ENCODE measurements at places on chromosomes 13 and 19.

DNA sequence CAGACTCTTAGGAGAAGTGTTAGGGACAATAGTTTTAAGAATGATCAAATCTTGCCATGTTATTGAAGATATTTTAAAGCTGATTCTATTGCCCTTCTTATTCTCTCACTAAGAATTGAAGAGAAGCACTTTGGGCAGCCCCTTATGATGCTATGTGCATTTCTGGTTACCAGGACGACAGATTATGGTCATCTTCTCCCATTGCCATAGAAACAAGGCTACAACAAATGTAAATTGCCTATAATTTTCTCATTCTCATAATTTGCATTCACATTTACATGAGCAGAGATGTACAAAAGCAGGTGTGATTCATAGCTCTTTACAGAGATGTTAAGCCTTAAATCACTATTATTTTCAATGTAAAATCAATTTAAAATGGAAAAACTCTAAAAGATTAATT, 137.3 kb upstream of the PCDH9 start:
- DNase-seq, result no peak

- DNase-seq, result no peak
Measured at GRCh38 chr13:43546251-43546650, 240.5 kb downstream of the ENOX1 start.

DNA sequence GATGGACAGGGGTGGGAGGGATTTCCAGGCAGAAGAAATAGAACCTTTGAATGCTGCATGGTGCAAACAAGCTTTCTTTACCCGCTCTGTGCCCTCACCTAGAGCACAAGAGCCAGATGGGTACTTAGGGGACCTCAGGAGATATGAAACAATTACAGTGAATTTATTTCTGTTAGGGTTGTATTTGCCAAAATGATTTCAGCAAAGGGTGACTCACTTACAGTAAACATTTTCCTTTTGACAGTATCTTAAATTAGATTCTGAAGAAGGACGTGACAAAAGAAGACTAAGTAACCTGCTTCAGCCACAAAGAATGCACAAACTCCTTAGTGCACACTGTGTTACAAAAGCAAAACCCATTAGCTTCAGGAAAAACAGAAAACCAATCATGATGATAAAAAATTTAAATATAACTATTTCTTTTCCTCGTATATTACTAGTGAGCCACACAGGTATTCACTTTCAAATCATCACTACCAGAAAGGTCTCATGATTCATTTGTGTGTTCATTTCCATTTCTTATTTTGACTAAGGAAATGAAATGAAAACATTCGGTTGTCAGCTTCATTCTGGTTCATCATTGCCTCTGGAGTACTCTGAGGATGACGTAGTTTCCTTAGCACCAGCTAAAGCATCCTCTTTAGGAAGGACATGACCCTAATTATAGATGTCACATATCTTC, 158.8 kb downstream of the NHLRC3 start:
- DNase-seq, result no peak

GRCh38 chr13:20848203-20848602, 54.3 kb downstream of the XPO4 start:
- DNase-seq, result no peak

- DNase-seq, result no peak
Measured at GRCh38 chr19:18085702-18086457, 854 bp downstream of the IL12RB1 start.

DNA sequence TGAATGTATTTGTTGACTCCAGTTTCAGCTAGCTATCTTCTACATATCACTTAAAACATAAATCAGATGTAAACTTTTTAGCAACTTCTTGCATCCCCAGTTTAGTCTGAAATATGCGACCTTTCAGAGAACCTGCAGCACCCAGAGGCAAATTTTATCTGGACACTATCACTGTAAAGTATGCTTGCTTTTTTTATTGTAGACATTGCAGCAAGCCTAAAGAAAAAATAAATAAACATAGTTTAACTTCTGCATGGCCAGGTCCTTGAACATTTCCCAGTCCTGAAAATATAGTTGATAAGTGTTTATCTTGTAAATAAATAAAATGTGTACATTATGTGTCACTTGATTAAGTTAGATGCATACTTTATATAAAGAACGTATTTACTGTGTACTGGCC, 1829.4 kb downstream of the PCDH9 start:
- DNase-seq, result no peak

- no peak for DNase-seq
Measured at GRCh38 chr13:56789527-56789926, 351.2 kb upstream of the PRR20A start.

GRCh38 chr13:112905990-112906641, 62.9 kb upstream of the MCF2L start:
- no peak for DNase-seq

GRCh38 chr13:95684418-95684817, 7.5 kb downstream of the DNAJC3 start:
- no peak for DNase-seq

- DNase-seq, result no peak
Measured at GRCh38 chr13:110006304-110006703, 219.9 kb upstream of the IRS2 start.

GRCh38 chr13:91520952-91521351, 122.5 kb downstream of the GPC5 start:
- no peak for DNase-seq

DNA sequence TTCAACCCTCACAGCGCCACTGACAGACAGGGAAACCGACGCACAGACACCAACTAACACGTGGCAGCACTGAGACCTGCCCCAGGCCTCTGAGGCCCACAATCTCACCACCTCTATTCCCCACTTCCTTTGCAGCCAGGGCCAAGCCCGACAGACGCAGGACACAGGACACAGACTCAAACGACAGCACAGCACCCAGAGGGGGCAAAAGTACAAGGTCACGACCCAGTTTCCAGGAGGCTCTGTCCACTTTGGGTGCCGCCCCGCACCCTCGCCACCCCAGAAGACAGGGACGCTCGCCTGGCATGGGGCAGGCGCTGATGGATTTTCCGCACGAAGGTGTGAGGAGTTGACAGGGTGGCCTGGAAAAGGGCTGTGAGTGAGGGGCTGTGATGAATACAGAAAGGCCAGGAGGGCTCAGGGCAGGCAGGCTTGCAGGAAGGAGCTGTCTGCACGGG, 48.8 kb downstream of the MLLT1 start:
- no peak for DNase-seq

GRCh38 chr13:21212138-21212775, 35.8 kb downstream of the MRPL57 start:
- DNase-seq, result no peak

DNA sequence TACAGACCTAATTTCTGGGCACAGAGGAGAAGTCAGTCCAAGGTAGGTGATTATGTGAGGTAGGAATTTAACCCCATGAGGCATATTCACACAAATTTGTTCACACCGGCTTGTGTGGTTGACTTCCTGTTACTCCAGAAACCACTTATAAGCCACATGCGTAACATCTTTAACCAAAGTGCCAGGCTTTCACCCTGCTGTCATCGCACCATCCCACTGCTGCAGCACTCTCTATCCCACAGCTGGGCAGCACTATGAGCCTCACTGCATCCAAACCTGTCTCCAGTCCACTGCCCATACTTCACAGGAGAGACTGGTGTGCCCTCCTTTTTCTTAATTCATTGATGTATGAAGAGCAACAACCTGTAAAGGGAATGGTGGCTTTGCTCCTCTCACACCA, 128.2 kb upstream of the ARGLU1 start:
- DNase-seq, result no peak

- no peak for DNase-seq
Measured at GRCh38 chr13:34620862-34621261, 321.2 kb upstream of the NBEA start.

DNA sequence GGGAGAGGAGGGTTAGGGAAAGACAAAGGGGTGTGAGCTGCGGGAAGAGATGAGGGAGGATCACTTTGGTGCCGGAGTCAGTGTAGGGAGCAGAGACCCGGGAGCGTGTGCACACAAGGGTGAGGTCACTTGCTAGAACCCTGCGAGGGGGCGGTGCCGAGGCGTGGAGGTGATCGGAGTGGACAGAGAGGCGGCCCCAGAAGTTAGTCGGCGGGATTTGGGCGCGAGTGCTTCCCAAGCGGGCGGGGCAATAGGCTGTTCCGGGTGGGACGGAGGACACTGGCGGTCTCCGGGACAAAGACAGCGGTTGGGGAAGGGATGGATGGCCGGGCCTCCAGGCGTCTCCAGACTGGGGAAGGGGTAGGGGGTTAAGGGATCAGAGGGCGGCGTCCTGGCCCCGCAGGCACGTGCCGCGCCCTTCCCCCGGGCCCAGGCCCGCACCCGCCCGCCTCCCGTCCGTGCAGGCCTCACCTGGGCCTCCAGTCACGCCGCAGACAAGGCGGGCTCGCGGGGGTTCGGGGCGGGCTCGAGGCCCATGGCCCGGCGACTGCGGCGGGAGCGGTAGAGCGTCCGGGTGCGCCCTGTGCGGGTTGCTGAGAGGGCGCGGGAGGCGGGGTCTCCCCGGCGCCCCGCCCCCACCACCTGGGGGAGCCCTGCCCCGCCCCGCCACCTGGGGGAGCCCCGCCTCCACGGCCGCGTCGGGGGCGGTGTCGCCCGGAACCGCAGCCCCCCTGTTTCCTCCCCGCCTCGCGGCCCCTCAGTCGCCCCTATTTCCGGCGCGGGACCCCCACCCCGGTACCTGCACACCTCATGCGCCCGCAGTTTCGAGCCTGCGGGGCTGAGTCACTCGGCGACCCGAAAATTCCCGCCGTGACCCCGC, at the start of gene LPAR2:
TSS of gene LPAR2 (minus strand) at position 600 of the 880 bp plus-strand sequence. CDS start 945 bp downstream, outside the sequence.
- peak; percentile 60 for DNase-seq

GRCh38 chr19:1245494-1246264, 2.7 kb upstream of the MIDN start:
- no peak for DNase-seq

DNA sequence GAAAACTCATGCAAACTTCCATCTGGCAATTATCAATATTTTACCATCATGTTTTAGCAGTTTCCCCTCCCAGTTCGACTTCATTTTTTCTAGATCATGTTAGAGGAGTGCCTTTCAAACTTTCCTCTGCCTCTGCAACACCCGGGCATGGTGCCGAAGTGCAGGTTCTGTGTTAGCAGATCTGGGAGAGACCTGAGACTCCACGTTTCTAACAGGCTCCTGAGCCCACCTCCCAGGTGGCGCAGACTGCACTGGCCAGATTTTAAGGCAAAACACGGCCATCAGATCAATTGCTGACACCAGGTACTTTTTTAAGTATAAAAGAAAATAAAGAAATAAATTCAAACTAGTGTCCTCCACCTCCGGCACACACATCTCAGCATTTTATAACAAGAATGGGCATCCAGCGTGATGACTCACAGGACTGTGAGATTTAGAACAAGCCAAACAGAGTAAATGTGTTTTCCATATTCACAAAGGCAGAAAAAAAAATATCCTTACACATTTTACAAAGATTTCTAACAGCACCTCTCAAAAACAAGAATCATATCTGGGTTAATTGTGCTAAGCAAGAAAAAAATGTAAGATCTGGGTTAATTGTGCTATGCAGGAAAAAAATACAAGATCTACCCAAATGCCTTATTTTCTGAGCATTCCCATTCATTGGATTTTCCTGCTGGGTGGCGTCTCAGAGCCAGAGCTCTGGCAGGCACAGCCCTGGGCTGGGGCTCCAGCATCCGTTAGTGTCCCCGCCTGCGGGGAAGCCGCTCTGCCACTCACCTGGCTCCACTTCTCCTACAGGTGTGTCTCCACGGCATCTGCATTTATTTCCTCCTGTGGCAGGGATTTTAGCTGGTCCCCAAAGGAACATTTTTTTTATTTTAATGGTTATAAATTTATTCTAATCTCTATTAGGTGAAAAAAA, 127.9 kb upstream of the SOX1 start:
- no peak for DNase-seq

- DNase-seq, result no peak
Measured at GRCh38 chr13:28473044-28473443, 21.9 kb downstream of the FLT1 start.

GRCh38 chr13:42561752-42562467, 12.0 kb upstream of the TNFSF11 start:
- peak; percentile 19 for DNase-seq

GRCh38 chr19:23283925-23284324, 33.7 kb upstream of the ZNF724 start:
- peak; percentile 66 for DNase-seq

GRCh38 chr19:9155591-9155990, 15.4 kb downstream of the ZNF317 start:
- DNase-seq, result no peak

DNA sequence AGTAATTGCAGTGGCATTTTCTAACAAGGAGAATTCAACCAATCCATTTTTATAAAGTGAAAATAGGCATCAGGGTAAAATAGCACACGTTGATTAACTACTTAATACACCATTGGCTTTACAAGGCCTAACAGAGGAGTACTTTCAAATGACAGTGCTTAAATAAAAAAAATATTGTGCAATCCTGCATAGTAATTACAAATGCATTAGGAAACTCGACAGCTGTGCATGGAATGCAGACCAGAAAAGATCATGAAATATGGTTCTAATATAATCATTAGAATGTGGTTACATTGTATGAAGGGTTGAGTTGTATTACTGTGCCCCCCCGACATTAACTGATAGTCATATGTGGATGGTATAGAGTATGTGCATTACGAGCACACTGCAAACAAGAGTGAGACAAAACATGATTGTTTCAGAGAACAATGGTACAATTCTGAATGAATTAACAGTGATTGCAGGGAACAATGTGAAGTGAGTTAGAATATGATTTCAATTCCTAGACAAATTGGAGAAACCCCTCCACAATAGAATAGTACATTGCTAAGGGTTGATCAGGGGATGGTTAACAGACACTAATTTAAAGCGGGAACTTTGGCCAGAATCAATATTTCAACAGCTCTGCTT, 270.6 kb downstream of the GPC5 start:
- no peak for DNase-seq

DNA sequence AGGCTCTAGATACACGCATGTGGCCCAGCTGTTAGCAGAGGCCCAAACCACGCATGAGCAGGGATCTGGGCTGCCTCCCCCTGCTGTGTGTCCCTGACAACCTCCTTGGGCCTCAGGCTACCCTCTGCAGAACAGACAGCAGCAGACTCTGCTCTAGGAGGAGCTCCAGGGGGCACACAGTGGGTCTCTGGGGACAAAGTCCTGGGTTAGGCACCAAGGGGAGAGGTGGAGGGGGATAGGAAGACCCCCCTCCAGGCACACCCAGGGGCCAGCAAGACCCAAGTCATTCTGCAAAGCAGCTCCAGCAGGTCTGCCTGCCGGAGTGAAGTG, 8.0 kb downstream of the TINCR start:
- DNase-seq, result no peak

- no peak for DNase-seq
Measured at GRCh38 chr13:100211016-100211710, 122.3 kb downstream of the PCCA start.

GRCh38 chr13:20342311-20342710, 110.2 kb upstream of the GJB6 start:
- no peak for DNase-seq

DNA sequence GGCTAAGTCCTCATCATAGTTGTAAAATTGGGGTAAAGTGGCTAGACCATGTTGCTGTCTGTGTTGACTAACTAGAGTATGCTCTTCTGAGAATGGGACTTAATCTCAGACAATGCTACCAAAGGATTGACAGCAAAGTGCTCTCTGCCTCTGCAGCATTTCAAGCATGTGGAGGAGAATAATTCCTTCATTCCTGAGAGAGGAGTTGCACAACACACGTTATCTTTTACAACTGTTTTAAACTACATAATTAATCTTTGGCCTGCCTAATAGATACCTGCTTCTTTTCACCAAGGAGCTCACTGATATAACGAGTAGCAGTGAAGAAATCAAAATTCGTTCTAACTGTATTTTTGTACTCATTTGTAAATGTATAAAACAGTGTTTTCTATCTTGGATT, 2172.2 kb downstream of the PCDH9 start:
- no peak for DNase-seq

- DNase-seq, result peak; percentile 44
Measured at GRCh38 chr19:10420444-10421239, at the start of gene PDE4A. Gene PDE4A, plus strand, starts transcription at chr19:10420538. Its CDS starts 227 bp downstream, at chr19:10420765.

- DNase-seq, result no peak
Measured at GRCh38 chr13:109140479-109141349, 511.3 kb downstream of the MYO16 start.

Data from stimulated activated CD4-positive, alpha-beta T cell treated with anti-CD3 and anti-CD28 coated beads, Interleukin-4, amount 100 ng/mL, for 24 hours (primary cell).